ENCODE measurements at places on chromosomes 5 and 9.

GRCh38 chr5:141488591-141489561, at the start of gene PCDHGC5:
Gene PCDHGC5 (plus strand): TSS chr5:141489081. CDS start chr5:141489241, 160 bp downstream.
- no peak for DNase-seq

GRCh38 chr5:33472805-33473409, 32.1 kb downstream of the TARS1 start:
- no peak for DNase-seq

- no peak for DNase-seq
Observed at GRCh38 chr9:113238859-113239232, 17.5 kb downstream of the SLC31A1 start.

- DNase-seq = no peak
Observed at GRCh38 chr5:67431191-67431590, 234.6 kb upstream of the CD180 start.

DNA sequence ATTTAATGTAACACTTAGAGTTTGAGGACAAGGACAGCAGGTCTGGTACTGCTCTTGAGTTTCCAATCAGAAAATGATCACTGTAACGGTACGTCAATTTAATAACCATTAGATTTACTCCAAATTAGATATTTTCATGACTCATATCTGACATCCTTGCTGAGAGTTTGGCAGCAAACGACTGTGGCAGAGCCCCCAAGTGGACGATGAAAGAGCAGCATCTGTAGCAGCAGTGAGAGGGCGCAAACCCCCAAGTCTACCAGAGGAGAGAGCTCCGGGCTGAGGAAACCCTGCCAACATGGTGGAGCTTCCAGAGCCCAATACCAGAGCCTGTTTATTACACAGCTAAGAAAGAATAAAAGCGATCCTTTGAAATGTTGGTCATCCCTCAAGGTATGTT, 73.2 kb upstream of the EPB41L4A start:
- DNase-seq = peak; percentile 6

DNA sequence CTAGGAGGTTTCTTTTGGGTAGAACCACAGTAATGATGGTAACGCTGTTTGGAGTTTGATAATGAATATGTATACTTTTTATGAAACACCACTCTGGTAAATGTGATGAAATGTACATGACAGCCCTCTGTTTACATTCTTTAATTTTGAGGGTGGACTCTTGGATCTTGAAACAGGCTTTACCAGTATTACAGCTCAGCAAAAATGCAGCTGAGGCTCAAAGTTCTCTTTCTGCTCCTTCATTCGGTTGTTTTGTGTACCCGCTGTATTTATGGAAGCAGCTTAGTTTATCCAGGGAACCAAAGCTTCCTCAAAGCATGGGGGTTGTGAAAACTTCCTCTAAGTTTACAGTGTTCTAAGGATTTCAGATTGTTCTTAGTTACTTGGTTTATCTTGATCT, 11.1 kb downstream of the GAPVD1 start:
- DNase-seq = no peak

DNA sequence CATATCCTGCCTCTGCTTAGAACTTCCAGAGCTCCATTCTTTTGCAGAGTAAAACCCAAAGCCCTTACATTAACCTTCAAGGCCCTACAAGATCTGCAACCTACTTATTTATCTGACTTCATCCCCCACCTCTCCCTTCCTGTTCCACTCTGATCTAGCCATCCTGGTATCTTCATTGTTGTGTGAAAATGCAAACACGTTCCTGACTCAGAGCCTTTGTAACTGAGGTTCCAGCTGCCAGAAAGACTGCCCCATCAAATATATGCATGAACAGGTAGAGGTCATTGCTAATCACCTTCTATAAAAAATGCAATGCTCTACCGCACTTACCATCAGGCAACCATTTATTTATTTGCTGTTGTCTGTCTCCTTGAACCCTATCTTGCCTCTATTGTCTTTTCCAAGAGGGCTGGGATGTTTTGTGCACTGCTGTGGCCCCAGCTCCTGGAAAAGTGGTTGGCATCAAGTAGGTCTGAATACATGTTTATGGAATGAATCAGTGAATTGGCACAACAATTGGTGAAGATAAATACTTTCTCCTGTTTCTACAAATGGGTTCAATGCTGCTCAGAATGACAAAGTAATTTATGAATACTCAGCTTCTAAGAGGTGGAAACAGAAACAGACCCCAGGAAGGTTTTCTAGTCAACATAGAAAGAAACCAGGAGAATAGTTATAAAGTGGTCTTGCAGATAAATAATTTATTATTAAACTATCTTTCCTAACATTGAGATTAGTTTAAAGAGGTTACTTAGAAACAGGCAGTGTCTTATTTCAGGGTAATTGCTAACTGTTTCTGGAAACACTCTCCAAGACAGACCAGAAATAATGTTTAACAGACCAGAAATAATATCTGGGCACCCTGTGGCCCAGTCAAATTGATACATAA, 230.6 kb upstream of the CD180 start:
- no peak for DNase-seq

DNA sequence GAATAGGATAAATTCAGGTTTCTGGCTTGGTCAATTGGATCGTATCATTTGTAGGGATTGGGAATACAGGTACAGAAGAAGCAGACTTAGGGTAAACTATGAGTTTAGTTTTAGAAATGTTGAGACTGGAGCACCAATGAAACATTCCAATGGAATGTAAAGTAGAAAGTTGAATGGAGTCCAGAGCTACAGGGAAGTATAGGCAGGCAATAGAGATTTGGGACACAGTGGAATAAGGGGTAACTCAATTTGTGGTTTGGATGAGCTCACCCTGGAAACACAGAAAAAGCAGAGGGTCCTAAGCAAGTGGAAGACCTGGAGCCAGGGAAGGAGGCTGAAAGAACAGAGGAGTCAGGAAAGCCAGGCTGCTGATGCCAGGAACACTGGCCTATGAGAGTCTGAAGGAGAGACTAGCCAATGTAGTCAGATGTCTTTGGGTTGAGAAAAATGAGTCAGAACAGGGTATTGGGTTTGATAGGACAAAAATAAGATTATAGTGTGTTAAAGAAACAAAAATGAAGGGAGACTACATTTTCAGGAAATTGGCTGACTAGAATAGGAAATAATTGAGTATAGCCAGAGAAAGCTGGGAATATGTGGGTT, 72.8 kb downstream of the STARD4 start:
- DNase-seq = no peak

GRCh38 chr5:134526483-134527155, 1.1 kb downstream of the JADE2 start:
- DNase-seq = peak; percentile 79
